ENCODE measurements at places on chromosomes 16 and 17. TPM values are rescaled to one million over a fixed set of nuclear protein-coding genes. Genes with fewer than 3 reads are reported as not detected.

MC1R gene
- polyA plus RNA-seq: 3.5 TPM

STX1B gene
- polyA plus RNA-seq: 2.1 TPM

HIGD1B gene
- polyA plus RNA-seq: 1.0 TPM

RNF166 gene
- polyA plus RNA-seq: 21.7 TPM

DRC3 gene
- 13.8 TPM for polyA plus RNA-seq

EXOC3L1 gene
- polyA plus RNA-seq: 4.8 TPM

CTDNEP1 gene
- 159 TPM for polyA plus RNA-seq
